Activated T-cell treated with anti-CD3 and anti-CD28 coated beads, Interleukin-2, amount 50 U/mL, for 72 hours (primary cell): ENCODE measurements at places on chromosomes 3 and 15. TPM values are rescaled to one million over a fixed set of nuclear protein-coding genes. Genes with fewer than 3 reads are reported as not detected.

BCL2A1 gene
- total RNA-seq, result 39.6 TPM

KBTBD12 gene
- not detected for total RNA-seq

DNA sequence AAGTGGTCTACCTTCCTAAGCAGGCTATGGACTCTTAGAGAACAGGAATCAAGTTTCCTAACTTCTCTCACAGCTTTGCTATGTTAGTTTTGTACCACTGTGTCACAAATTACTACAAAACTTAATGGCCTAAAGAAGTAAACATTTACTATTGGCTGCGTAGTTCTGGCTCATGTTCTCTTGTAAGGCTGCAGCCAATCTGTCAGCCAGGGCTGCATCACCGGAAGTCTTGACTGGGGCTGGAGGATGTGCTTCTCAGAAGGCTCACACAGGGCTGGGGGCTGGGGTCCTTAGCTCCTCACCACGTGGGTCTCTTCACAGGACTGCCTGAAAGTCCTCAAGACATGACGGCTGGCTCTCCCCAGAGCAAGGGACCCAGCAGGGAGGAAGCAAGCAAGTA lies 15.5 kb downstream of the STIMATE start:
- H3K4me1 ChIP-seq, result peaks cover 42% of the 10 kb centered on the region
- no peak for DNase-seq
- H3K36me3 ChIP-seq, result peaks cover 20% of the 10 kb centered on the region
- H3K4me3 ChIP-seq, result no peak overlapping the region
- no peak overlapping the region for H3K27ac ChIP-seq

SPSB4 gene
- total RNA-seq, result not detected

FBXO40 gene
- not detected for total RNA-seq

- H3K4me3 ChIP-seq, result no peak overlapping the region
- no peak for DNase-seq
- peaks cover 55% of the 10 kb centered on the region for H3K27me3 ChIP-seq
- H3K4me1 ChIP-seq, result no peaks in the 10 kb centered on the region
- H3K36me3 ChIP-seq, result peaks cover 5% of the 10 kb centered on the region
Observed at GRCh38 chr3:46321461-46322104, 32.3 kb upstream of the CCR2 start.

GRCh38 chr3:117303443-117303842 lies 593.9 kb downstream of the TUSC7 start:
- no peak overlapping the region for H3K4me3 ChIP-seq

DNA sequence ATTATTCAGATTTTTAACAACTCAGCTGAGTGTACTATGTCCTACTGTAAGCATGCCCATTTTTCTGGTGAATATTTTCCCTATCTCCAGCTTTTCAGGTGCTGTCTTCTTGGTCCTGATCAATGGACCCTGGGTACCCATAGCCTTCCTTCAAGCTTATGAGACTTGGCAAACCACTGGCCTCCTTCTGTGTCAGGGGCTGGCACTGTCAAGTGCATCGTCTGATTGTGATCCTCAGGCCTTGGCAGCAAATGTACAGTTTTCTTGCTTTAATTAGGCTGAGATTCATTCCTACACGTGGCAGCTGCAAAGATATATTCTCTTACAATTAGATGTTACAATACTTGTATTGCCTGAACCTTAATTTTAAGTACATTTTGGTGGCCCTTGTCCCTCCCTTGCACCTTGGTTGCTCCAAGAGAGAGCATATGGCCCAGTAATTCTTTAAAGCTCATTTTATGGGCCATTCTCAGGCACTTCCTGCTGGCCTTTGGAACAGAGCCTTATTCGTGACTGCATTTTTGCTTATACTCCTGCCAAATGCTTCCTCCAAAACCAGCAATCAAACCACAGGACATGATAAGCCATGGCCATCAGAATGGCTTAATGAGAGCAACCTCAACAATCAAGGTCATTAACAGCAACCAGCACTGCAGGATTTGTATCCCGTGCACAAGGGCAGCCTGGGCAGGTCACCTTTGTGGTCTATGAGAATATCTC lies 179.9 kb downstream of the CNTN6 start:
- H3K4me3 ChIP-seq, result no peak overlapping the region
- no peaks in the 10 kb centered on the region for H3K36me3 ChIP-seq
- no peak overlapping the region for H3K27ac ChIP-seq
- no peak for DNase-seq
- H3K4me1 ChIP-seq, result no peaks in the 10 kb centered on the region
- H3K27me3 ChIP-seq, result no peaks in the 10 kb centered on the region

- peaks cover 2% of the 10 kb centered on the region for H3K36me3 ChIP-seq
- no peak overlapping the region for H3K27ac ChIP-seq
- peaks cover 9% of the 10 kb centered on the region for H3K4me1 ChIP-seq
- H3K27me3 ChIP-seq, result peaks cover 49% of the 10 kb centered on the region
- H3K4me3 ChIP-seq, result no peak overlapping the region
- DNase-seq, result no peak
Observed at GRCh38 chr3:120452816-120453215, 2.0 kb upstream of the FSTL1 start.

GRCh38 chr3:139439278-139439677 lies 37.0 kb downstream of the RBP2 start:
- no peaks in the 10 kb centered on the region for H3K27me3 ChIP-seq
- no peak overlapping the region for H3K4me3 ChIP-seq
- H3K27ac ChIP-seq, result no peak overlapping the region
- H3K4me1 ChIP-seq, result no peaks in the 10 kb centered on the region

TRPM1 gene
- not detected for total RNA-seq

LRTM1 gene
- not detected for total RNA-seq

KNG1 gene
- not detected for total RNA-seq

GRCh38 chr3:62110443-62111225 lies 262.7 kb downstream of the FEZF2 start:
- no peaks in the 10 kb centered on the region for H3K27me3 ChIP-seq
- no peaks in the 10 kb centered on the region for H3K4me1 ChIP-seq
- DNase-seq, result no peak
- no peak overlapping the region for H3K27ac ChIP-seq

DNA sequence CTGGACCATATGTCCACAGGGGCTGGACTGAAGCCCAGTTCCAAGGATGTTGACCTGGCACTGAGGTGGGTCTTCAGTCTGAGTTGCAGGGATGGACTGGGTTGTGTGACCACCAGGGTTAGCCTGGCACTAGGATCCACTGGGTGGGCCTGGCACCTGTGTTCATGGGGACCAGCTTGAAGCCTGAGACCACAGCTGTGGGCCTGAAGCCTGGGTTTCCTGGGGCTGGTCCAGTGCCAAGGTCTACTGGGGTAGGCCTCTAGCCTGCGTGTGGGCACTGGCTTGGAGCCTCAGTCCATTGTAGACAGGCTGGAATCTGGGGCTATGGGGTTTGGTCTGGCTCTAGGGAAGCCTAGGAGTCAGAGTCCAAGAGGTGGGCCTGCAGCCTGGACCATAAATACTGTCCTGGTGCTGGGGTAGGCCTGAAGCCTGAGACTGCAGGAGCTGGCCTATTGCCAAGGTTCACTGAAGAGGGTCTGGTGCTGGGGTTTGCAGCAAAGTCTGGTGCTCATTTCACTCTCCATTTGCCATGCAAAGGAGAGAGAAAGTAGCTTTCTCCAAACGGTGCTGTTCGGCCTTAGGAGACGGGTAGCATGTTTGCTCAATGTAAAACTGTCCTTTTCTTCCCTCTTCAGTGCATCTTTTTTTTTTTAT lies 51.2 kb upstream of the TBC1D5 start:
- no peak for DNase-seq
- H3K4me3 ChIP-seq, result no peak overlapping the region
- peaks cover 12% of the 10 kb centered on the region for H3K36me3 ChIP-seq
- H3K27ac ChIP-seq, result no peak overlapping the region
- H3K27me3 ChIP-seq, result peaks cover 8% of the 10 kb centered on the region

ARGFX gene
- not detected for total RNA-seq

TRAT1 gene
- total RNA-seq, result 24.1 TPM

CRABP1 gene
- total RNA-seq, result not detected

ZIC1 gene
- not detected for total RNA-seq

ILDR1 gene
- 0.31 TPM for total RNA-seq

GRCh38 chr3:148631124-148631903 lies 66.4 kb upstream of the AGTR1 start:
- peaks cover 4% of the 10 kb centered on the region for H3K36me3 ChIP-seq
- H3K4me1 ChIP-seq, result no peaks in the 10 kb centered on the region
- no peak overlapping the region for H3K27ac ChIP-seq
- no peak overlapping the region for H3K4me3 ChIP-seq
- no peak for DNase-seq

DNA sequence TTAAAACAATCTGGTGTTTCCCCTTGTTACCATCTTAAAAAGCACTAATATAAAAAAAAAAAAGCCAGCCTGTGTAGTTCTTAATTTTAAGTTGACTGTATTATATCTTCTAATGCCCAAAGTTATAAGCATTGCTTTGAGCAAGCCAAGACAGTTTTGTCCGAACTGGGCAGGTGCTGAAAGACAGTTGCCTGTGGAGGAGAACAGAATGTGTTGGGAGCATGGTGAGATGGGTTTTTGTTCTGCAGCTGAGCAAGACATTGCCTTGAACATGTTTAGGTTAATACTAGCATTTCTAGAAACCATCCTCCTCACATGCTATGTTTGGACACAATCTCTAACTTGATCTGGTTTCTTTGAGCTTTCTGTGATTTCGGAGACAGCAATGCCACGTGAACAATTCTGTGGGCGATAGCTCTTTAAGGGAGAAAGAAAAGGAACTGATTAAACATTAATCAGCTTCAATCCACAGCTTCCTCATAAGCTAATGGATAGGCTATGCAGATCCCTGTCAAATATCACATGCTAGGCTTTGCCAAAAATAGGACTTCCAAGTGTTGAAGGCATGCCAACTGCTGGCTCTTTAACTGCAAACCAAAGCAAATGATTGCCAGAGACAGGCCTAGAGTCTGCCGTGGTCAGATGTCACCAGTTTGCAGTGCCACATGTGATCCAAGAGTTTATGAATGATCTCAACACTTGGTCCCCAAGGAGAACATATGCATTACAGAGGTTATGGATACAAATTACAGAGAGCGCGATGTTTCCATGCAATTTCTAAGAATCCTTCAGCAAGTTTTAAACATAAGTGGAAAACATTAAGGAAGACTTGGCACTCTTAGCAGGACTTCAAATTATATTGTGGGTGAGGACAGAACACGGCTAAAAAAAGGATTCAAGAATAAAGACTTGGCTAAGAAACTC lies 428.1 kb downstream of the ROBO2 start:
- no peaks in the 10 kb centered on the region for H3K36me3 ChIP-seq
- H3K4me3 ChIP-seq, result no peak overlapping the region
- H3K27me3 ChIP-seq, result no peaks in the 10 kb centered on the region
- no peak for DNase-seq
- H3K27ac ChIP-seq, result no peak overlapping the region

DNA sequence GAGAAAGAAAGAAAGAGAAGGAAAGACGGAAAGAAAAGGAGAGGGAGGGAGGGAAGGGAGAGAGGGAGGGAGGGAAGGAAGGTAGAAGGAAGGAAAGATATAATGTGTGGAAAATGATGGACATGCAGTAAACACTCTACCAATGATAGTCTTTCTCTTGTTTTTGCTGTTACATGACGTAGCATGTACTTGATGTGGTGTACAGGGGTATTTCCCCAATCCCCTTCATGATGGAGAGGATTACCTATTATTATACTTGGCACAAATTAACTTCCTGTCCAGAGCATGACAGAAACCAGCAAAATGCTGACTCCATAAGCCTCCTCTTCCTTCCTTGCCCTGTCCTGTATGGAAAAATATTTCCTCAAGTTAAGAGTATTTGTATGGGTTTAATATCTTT lies 124.4 kb downstream of the B3GALNT1 start:
- peaks cover 3% of the 10 kb centered on the region for H3K36me3 ChIP-seq
- peak overlapping the region; percentile 54 for H3K27ac ChIP-seq
- H3K4me1 ChIP-seq, result peaks cover 15% of the 10 kb centered on the region
- peaks cover 6% of the 10 kb centered on the region for H3K27me3 ChIP-seq
- DNase-seq, result no peak

DNA sequence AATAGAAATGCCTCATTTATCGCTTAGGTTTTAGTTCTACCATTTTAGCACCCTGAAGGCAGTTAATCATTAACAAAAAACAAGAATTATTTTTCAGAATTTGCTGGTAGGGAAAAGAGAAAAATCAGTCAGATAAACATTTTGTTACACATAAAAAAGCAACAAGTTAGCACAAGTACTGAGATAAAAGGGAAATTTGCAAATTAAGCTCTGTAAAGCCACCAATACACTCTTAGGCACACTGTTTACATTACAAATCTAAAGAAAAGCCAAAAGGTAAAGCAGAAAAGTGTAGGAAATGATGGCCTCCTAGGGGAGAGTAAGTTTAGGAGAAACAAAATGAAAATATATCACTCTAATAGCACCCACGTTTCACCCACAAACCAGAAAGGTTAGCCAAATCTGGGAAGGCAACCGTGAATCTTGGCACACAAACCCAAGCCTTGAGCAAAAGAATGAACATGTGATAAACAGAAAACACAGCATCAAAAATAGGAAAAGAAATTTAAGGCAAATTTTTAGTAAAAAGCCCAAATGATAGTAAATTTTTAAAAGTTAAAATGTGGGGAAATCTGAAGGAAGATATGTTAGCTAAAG lies 1.6 kb upstream of the SATB1 start:
- no peaks in the 10 kb centered on the region for H3K27me3 ChIP-seq
- H3K27ac ChIP-seq, result peak overlapping the region; percentile 99
- H3K36me3 ChIP-seq, result peaks cover 67% of the 10 kb centered on the region
- peak overlapping the region; percentile 95 for H3K4me3 ChIP-seq
- no peak for DNase-seq

SLC15A2 gene
- 2.4 TPM for total RNA-seq

DNA sequence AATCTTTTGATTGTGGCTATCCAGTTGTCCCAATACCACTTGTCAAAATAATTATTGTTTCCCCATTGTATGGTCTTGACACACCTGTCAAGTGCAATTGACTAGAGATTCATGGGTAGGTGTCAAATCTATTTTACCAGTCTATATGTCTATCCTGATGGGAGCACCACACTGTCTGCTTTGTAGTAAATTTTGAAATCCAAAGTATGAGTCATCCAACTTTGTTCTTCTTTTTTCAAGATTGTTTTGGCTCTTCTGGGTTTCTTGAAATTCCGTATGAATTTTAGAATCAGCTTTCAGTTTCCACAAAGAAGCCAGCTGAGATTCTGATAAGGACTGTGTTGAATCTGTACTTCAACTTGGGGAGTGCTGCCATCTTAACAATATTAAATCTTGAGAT lies 71.9 kb downstream of the CSNK1G1 start:
- peaks cover 14% of the 10 kb centered on the region for H3K4me1 ChIP-seq
- no peaks in the 10 kb centered on the region for H3K36me3 ChIP-seq
- no peaks in the 10 kb centered on the region for H3K27me3 ChIP-seq
- DNase-seq, result no peak

- H3K27me3 ChIP-seq, result no peaks in the 10 kb centered on the region
- H3K27ac ChIP-seq, result no peak overlapping the region
- no peak for DNase-seq
- H3K36me3 ChIP-seq, result no peaks in the 10 kb centered on the region
- peaks cover 9% of the 10 kb centered on the region for H3K4me1 ChIP-seq
Observed at GRCh38 chr3:177300842-177301241, 103.6 kb upstream of the TBL1XR1 start.

DNA sequence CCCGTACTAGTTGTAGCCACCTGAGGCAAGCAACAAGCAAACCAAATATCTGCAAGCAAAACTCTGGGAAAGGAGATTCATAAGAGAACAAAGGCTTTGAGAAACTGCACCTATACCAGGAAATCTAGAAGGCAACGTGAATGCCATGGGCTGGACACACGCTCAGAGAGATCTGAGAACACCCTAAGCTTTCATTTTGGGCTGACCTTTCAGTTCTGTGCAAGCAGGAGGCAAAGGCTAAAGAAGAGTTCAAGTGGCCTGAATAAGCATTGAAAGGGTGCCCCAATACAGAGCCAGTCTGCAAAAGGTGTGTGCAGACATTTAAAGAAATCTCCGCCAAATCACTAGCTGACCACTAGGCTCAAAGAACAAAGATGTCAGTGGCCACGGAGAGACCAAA lies 461.6 kb downstream of the PYDC2 start:
- no peak overlapping the region for H3K4me3 ChIP-seq
- H3K36me3 ChIP-seq, result no peaks in the 10 kb centered on the region
- no peak overlapping the region for H3K27ac ChIP-seq
- no peak for DNase-seq
- no peaks in the 10 kb centered on the region for H3K27me3 ChIP-seq

TMEM207 gene
- not detected for total RNA-seq
